ENCODE measurements at places on chromosomes 3 and 15.

- no peak for DNase-seq
Measured at GRCh38 chr3:129330409-129330808, 51.7 kb downstream of the HMCES start.

DNA sequence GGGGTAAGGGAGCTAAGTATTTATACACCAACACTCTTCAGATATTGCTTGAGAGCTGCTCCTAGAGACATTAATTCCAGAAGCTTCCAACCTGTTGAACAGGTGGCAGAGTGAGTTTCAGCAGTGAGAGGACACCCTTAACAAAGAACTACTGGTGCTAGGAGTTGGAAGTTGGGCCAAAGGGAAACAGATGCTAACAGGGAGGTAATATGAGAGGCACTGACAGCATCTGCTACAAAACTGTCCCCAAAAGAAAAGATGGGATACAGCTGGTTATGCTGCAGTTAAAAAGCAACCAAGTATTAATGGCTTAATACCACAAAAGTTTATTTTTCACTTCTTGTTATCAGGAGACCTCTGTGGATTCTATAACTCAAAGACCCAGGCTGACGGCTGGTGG, 104.5 kb upstream of the SATB1 start:
- DNase-seq = no peak

DNA sequence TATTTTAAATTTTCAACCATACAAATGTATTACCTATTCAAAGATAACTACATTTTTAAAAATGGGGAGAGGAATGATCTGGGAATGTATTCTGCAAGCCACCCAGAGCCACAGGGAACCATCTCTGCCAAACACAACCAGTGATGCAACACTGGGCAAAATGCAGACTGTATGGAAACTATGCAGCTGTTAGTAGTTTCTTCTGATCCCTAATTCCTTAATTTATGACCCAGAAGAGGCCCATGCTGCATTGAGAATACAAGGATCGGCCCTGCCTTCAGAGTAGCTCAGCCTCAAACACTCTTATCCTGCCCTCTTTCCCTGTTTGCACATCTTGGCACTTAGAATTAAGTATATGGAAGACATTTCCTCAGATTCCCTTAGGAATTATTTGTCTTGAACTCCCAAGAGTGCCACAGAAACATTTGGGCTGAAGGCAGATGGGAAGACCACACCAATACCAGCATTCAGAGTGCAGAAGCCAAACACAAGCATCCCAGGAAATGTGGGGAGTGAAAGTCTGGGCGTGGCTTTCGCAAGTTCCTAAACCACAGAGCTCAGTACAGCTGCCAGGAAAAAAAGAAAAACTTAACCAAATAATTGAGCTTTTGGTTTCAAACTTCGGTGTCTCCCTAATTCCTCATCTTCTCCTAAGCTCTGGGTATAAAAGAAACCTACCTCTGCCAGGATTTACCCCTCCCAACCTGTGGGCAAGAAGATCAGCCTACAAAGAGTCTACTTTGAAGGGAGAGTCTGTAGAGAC, 5.3 kb downstream of the SNUPN start:
- DNase-seq = peak; percentile 55

DNA sequence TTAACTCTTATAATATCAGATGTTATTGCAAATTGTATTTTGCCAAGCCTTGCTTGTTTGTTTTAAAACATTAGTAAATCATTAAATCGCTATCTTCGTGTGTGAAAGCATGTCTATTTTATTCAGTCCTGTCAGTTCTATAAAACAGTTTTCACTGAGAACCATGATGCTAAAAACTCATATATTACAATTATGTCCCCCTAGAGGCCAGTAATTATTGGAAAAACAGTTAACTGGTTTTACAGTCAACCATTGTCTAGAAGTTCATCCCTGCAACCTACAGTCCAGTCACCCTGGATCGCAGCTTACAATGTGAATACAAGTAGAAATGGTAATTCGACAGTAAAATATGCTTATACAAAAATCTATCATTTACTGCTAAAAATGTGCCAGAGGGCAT, 311.5 kb upstream of the ROBO2 start:
- no peak for DNase-seq

DNA sequence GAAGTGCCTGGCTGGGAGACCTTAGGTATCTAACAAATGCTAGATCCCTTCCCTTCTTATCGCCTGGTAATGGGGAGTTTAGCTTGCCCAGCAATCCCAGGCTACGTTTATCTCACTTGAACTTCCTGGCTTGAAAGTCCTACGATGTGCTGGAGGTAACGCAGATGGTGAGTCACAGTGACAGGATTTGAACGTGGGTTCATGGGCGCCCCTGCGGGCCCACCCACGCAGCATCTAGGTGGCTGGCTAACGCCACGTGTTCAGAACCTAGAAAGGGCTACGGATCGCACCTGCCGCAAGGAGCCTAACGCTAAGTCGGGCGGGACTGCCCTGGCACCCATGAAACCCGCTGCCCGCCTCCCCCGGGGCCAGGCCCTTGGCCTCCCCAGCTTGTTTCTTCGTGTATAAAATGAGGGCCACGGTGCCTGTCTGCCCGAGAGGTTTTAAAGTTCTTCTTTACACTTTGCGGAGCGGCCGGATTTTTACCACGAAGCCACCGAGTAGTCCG, 600 bp upstream of the USP3 start:
- no peak for DNase-seq

DNA sequence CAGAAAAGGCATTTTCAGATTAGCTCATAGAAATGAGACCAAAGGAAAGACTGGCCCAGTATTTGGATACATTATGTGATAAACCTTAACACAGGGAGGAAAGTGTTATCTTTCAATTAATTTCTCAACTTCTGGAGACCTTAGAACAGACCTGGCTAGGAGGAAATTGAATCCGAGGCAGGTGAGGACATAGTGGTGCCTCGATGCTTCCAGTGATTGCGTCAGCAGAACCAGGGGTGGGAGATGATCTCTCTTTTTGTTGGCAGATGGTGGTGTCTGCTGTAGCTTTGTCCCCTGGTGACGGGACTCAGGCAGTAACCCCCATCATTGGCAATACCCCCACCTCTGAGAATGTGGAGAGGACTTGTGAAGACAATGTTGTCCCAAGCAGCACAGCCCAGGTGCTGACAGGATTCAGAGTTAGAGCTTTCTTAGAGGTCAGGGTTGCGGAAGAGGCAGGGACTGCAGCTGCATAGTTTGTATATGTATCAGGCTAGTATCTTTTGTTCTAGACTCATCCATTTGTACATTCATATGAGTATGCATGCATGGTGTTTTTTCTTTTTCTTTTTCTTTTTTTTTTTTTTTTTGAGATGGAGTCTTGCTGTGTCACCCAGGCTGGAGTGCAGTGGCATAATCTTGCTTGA, 27.9 kb upstream of the MUC20 start:
- DNase-seq = no peak

DNA sequence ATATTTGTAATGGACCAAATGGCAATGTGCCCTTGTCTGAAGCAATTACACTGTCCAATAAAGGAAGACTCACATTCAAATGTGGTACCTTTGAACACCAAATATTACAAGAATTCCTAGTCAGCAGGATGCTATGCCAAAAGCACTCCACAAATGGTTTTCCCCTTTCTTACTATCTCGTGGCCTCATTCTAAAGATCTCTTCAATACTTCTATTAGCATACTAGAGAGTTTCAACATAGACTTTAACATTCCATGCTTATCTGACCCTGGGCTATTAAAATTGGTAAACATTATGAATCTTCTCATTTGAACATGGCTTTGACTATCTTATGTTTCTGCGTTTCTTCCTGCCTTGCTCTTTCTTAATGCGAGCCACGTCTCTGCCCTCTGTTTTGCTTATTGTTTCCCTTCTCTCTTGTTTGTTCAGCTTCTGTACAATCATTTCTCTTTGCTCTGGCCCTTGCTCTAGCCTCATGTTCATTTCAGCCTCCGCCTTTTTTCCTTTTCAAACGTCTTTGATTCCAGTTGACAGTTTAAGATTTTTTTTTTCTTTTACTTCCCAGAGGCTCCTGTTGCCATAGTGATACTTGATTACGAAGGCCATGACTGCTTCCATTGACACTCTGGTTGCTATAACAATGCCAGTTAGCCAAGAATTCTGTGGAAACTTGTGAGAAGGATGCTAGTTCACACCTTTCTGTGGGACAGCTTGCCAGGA, 49.5 kb upstream of the SLC9A9 start:
- DNase-seq = no peak

DNA sequence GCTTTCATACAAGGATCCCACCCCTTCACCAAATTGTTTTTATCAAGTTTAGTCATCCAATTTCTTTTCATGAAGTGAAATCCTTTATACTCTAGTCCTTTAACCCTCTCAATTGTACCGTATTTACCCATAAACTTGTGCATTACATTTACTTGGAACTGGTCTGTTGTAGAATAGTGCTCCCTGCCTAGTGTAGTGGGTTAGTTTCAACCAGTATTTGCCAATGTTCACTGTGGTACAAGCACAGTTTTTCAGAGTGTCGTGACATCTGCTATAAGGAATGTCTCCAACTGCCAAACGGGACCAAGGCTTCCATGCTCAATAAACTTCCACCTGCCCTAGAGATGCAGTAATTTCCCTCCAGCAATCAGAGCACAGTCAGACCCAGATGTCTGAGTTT, 211.9 kb downstream of the KCNAB1 start:
- DNase-seq = no peak

GRCh38 chr15:25718597-25718996, 144.5 kb downstream of the ATP10A start:
- no peak for DNase-seq

DNA sequence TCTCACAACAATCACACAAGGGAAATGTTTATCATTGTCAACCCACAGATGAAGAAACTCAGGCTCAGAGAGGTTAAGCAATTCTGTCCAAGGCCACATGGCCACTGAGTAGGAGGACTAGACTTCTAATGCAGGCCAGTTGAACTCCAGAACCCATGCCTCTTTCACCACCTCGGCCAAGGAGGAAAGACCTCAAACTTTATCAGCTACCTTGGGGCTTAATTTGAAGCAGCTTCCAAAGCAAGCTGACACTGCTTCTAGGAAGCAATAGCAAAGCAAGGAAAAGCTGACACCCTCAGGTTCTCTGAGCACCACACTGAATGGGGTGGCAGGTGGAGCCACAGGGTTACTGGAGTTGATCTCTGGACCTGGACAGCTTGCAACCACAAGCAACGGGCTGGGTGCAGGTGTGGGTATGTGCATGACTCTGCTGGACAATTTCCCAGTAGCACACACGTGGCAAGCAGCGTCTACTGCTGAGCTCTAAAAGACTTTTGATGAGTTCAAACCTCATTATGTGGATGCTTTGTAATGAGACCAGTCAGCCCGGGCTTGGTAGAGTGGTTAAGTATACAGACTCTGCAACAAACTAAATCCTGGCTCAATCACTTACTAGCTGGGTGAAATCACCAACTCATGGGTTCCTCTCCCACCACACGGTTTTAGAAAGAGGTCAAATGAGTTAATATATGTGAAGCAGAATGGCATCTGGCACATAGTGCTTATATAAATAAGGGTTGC, 23.1 kb downstream of the CCNL1 start:
- no peak for DNase-seq

GRCh38 chr15:101692801-101693598, 31.3 kb downstream of the TARS3 start:
- no peak for DNase-seq

- DNase-seq = no peak
Measured at GRCh38 chr3:141047168-141047567, 4.0 kb upstream of the SPSB4 start.

GRCh38 chr3:118187221-118187620, 847.4 kb downstream of the IGSF11 start:
- no peak for DNase-seq

Data from right cardiac atrium (tissue), 5 donors.